Myometrial cell (primary cell): ENCODE measurements at places on chromosomes 4 and X. TPM values are rescaled to one million over a fixed set of nuclear protein-coding genes. Genes with fewer than 3 reads are reported as not detected.

CACNA1F gene
- not detected in 2 replicates for total RNA-seq

FAM120C gene
- total RNA-seq, result 4.6 and 10.1 TPM in 2 replicates

AMER1 gene
- 0.58 and 0.89 TPM in 2 replicates for total RNA-seq

PPP4R3C gene
- total RNA-seq, result not detected in 2 replicates

CFAP97 gene
- total RNA-seq, result 22.8 and 30.1 TPM in 2 replicates

HSFX2 gene
- total RNA-seq, result not detected in 2 replicates

AMBN gene
- not detected in 2 replicates for total RNA-seq

AKAP14 gene
- total RNA-seq, result not detected in 2 replicates

RS1 gene
- not detected in 2 replicates for total RNA-seq
